ENCODE measurements at places on chromosomes 5 and 9.
A peak's percentile ranks its signal among the peaks of the same experiment; 100 is the strongest.

GRCh38 chr5:58503390-58504046 is 12.3 kb downstream of the GAPT start:
- no peak for DNase-seq

DNA sequence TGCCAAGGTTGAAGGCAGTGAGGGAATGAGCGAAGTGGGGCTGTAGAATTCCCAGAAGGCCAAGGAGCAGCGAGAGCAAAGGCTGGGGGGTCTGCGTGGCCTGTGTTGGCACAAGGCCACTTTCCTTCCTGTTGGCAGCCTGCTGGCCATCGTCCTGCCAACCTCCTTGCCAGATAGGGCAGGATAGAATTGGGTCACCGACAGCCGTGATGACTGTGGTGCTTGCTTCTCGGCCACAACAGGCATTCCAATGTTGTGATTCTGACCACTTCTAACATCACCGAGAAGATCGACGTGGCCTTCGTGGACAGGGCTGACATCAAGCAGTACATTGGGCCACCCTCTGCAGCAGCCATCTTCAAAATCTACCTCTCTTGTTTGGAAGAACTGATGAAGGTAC is 18.9 kb downstream of the TRIP13 start:
- DNase-seq: no peak

- no peak for DNase-seq
Observed at GRCh38 chr9:86821006-86821845, 126.1 kb downstream of the GAS1 start.

GRCh38 chr9:87863882-87864465 is 18.7 kb upstream of the SPATA31E1 start:
- DNase-seq: no peak

DNA sequence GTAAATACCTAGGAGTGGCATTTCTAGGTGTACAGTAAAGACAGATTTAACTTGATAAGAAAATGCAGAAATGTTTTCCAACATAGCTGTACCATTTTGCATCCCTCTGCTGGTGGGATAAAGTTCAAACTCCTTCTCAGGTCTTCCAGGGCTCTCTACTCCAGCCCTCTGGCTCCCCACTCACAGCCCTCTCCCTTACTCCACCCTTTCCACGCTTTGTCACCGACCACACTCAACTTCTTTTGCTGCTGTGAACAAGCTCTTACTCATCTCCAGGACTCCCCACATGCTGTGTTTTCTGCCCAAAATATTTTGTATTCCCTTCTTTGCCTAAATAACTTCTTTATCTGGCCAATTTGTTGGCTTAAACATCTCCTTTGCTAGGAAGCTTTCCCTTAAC is 90.6 kb upstream of the OSMR start:
- DNase-seq: no peak

DNA sequence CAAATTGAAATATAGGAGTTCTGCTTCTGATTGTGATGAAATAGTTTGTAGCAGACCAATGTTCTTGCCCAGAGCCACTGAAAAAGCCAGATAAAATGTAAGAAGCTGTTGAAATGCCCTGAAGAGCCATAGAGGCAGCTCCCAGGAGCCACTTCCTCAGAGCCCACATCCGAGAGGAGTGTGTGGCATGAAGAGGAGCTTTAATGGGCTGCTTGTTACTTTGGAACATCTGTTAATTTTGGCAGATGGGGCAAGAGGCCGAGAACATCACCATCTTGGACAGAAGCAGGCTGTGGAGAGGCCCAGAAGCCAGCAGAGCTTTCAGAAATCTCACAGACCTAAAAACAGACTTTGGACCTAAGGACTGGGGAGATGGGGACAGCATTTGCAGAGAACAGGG is 370.8 kb downstream of the GADD45G start:
- DNase-seq: no peak

GRCh38 chr9:95316794-95317118 is 753 bp downstream of the FANCC start:
- DNase-seq: peak; percentile 64

- DNase-seq: no peak
Observed at GRCh38 chr5:81530919-81531318, 137.0 kb upstream of the ACOT12 start.

- DNase-seq: no peak
Observed at GRCh38 chr9:5949103-5949699, 58.5 kb downstream of the MLANA start.

- DNase-seq: no peak
Observed at GRCh38 chr5:33367416-33367815, 73.3 kb upstream of the TARS1 start.

- DNase-seq: peak; percentile 15
Observed at GRCh38 chr9:6415266-6415665, 2.3 kb downstream of the UHRF2 start.

DNA sequence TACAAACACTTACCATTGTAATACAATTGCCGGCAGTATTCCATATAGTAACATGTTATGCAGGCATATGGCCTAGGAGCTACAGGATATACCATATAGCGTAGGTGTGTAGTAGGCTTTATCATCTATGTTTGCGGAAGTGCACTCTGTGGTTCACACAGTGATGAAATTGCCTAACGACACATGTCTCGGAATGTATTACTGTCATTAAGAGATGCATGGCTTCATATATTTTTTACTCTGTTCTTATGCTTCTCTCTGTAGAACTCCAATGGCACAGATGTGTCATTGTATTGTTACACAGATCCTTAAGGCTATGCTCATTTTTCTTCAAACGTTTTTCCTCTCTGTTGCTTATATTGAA is 19.2 kb upstream of the ANKRD18A start:
- DNase-seq: no peak

GRCh38 chr5:53558966-53559365 is 1.5 kb upstream of the NDUFS4 start:
- no peak for DNase-seq

DNA sequence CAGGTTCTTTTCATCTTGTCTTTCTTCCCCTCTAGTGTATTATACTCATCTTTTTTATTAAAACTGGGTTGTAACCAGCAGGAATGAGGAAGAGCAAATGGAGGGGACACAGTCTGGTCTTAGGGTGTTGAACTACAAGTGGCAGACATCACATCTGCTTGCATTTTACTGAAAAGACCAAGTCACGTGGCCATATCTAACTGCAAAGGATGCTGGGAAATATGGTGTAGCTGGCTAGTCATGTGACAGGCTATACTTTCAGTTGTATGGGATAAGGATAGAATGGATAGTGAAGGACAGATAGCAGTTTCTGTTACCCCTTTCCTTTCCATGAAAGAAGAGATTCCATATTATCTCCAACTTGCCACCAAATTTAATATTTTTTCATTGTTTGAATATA is 13.0 kb upstream of the FGD3 start:
- DNase-seq: no peak

DNA sequence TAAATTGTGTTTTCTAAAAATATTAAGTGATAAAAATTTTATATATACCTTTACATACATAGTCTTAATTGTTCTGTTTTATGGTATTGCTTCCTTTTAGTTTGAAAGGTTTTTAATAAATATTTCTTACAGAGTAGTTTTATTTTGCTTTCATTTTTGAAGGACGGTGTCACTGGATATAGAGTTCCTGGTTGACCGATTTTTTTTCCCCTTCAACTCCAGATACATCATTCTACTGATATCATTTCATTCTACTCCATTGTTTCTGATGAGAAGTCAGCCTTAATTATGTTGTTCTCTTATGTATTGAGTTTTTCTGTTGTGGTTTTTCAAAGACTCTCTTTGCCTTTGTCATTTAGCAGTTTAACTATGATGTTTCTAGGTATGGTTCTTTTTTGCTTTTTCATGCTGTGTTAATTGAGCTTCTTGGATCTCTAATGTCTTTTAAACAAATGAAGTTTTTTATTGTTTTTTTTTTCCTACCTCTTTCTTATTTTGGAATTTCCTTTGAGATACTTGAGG is 30.4 kb downstream of the MTREX start:
- DNase-seq: no peak
